ENCODE measurements at places on chromosomes 11 and 22.

- no peak for DNase-seq
Measured at GRCh38 chr11:74171997-74172396, 908 bp downstream of the PPME1 start.

DNA sequence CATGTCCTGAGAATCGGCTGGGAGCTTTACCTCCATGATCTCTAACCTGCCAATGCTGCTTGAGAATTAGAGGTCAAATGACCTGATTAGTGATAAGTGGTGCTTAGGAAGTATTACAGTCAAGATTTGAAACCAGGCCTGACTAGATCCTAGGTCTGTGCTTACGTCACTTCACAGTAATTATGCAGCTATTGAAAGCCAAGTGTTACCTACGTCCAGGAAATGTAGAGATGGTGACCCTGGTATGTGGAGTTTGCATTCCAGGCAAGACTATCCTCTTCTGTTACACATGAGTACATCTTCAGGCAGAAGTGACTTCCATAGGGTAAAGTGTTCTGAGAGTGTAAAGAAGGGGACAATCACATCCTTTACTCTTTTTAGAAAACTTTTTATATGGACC, 530.4 kb upstream of the TENM4 start:
- DNase-seq, result no peak

DNA sequence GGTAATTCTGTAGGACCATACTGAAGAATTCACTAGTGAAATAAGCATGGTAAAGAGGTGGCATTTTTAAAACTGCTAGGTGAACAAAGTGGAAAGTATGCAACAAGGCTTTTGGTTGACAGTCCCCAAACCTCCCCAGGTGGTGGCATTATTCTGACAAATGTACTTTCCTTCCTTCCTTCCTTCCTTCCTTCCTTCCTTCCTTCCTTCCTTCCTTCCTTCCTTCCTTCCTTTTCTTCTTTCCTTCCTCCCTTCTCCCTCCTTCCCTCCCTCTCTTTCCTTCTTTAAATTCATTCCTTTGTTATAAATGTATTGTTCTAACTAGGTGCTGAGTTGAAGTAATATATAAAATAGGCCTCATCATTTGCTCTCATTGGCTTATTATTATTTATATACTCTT, 284.7 kb upstream of the ANO5 start:
- DNase-seq, result no peak

GRCh38 chr22:31695423-31695822, 33.4 kb upstream of the PISD start:
- no peak for DNase-seq

- DNase-seq, result no peak
Measured at GRCh38 chr22:35258191-35258988, 1.1 kb downstream of the HMGXB4 start.
